ENCODE measurements at places on chromosomes 12 and 14.

- DNase-seq, result peak; percentile 63
Observed at GRCh38 chr14:89915114-89915878, 39.2 kb downstream of the EFCAB11 start.

GRCh38 chr12:100675432-100675831 lies 101.9 kb downstream of the GAS2L3 start:
- peak; percentile 91 for DNase-seq

GRCh38 chr12:93831374-93831773 lies 154.2 kb downstream of the CRADD start:
- DNase-seq, result no peak

- DNase-seq, result no peak
Observed at GRCh38 chr12:29025937-29026336, 123.1 kb upstream of the FAR2 start.

DNA sequence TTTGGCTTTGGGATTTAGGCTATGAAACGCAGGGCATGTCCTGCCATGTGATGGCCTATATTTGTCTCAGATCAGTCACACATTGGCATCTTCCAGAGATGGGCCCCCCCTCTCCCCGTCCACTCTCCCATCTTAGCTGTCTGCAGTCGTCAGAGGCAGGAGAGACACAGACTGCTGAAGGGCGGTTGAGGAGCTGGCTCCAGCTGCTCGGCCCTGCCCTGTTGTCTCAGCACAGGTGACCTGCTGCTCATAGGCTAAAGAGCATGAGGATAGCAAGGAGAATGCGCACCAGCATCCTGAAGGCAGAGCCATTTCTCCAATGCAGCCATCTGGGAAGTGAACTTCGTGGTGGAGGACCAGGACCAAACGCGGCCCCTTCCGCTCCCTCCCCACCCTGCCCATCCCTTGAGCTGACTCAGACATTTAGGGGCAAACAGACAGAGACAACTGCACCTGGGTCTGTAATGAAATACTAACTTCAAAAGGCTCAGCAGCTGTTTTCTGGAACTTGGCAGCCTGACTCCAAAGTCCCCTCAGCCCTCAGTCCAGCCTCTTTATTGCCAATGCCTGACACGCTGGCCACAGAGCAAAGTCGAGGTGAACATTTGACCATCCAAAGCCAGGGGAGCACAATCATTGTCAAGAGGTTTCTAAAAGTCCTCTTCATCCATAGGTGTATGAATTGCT lies 22.3 kb downstream of the FZD10 start:
- DNase-seq, result no peak

GRCh38 chr14:98109326-98109725 lies 1162.7 kb downstream of the BCL11B start:
- DNase-seq, result no peak

GRCh38 chr12:27462851-27463250 lies 16.3 kb downstream of the SMCO2 start:
- DNase-seq, result no peak

- no peak for DNase-seq
Observed at GRCh38 chr12:31663576-31663975, 4.1 kb downstream of the ETFBKMT start.

DNA sequence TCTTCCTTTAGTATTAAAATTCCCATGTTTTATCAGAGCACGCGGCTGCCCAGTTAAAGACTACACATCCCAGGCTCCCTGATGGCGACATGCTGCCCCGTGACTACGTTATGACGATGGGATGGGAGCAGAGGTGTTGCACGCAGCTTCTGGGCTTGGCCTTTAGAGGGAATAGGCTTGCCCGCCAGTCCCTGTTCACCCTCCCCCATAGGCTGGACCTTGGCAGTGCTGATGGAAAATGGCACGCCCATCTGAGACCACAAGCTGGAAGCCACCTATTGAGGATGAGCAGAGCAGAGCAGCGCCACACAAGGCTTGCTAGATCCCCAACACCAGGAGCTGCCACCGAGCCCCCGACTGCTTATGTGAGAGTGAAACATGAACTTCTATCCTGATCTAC lies 24.7 kb downstream of the TTC7B start:
- DNase-seq, result no peak

DNA sequence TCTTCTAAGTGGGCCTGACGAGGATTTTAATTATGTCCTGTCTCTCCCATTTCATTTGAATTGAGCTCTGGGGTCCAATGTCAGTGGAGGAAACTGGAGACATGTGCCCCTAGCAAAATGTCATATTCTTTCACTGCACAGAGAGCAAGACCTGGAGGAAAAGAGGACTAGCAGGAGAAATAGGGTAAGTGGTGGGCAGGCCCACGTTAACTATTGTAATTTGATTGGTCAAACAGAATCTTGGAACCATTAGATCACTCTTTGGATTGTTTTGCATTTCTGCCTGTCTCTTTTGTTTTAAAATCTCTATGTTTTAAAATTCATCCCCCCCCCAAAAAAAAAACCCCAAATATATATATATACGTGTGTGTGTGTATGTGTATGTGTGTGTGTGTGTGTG lies 113.9 kb upstream of the PELI2 start:
- DNase-seq, result no peak

DNA sequence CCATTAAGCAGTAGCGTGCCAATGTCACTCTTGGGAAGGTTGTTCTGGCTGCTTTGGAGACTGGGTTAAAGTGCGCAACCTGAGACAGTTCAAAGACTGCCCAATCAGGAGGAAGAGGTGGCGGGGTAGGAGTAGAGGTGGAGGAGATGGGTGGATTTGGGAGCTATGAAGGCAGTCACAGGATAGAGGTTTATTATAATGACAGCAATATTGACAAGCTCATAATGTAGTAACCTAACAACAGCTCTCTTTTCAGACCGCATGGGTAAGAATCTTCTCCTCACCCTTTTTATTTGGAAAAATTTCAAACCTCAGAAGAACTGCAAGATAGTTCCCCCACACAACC lies 5.3 kb upstream of the PSMD9 start:
- no peak for DNase-seq

GRCh38 chr12:13258197-13258596 lies 61.7 kb downstream of the EMP1 start:
- no peak for DNase-seq

- no peak for DNase-seq
Observed at GRCh38 chr14:99548871-99549515, 55.0 kb downstream of the CCDC85C start.

- DNase-seq, result peak; percentile 15
Observed at GRCh38 chr12:115199831-115200230, 515.9 kb upstream of the TBX3 start.

DNA sequence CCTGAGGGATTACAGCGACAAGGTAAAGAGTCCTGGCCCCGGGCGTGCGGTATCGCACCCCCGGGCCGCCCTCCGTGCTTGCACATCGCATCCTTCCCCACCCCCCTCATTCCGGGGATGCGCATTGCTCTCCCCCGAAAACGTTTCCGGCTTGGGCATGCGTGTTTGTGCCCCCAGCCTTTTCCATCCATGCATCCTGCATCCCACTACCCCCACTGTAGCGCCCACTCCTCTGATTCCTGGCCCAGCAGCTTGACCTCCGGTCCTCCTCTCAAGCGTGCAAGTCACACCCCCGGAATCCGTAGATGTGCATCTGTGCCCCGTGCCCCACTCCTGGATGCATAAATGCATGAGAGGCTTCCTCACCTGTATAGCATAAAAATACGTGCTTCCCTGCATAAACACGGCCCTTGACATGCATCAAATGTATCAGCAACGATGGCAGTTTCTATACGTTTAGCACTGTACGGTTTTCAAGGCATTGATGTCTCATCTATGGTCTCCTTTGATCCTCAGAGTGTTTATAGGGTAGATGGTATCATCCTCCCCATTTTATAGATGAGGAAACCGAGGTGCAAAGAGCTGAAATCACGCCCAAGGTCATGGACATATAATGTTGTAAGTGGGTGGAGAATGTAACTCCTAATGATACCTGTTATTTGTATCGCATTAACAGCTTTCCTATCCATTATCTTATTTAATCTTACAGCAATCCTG lies 484 bp downstream of the RIC8B start:
- no peak for DNase-seq

GRCh38 chr12:13275241-13276085 lies 78.9 kb downstream of the EMP1 start:
- no peak for DNase-seq
